ENCODE measurements at places on chromosomes 3 and 15.

- DNase-seq = no peak
Measured at GRCh38 chr3:111872979-111873378, 13.9 kb downstream of the PHLDB2 start.

- DNase-seq = no peak
Measured at GRCh38 chr3:9280451-9281219, 31.2 kb upstream of the SRGAP3 start.

DNA sequence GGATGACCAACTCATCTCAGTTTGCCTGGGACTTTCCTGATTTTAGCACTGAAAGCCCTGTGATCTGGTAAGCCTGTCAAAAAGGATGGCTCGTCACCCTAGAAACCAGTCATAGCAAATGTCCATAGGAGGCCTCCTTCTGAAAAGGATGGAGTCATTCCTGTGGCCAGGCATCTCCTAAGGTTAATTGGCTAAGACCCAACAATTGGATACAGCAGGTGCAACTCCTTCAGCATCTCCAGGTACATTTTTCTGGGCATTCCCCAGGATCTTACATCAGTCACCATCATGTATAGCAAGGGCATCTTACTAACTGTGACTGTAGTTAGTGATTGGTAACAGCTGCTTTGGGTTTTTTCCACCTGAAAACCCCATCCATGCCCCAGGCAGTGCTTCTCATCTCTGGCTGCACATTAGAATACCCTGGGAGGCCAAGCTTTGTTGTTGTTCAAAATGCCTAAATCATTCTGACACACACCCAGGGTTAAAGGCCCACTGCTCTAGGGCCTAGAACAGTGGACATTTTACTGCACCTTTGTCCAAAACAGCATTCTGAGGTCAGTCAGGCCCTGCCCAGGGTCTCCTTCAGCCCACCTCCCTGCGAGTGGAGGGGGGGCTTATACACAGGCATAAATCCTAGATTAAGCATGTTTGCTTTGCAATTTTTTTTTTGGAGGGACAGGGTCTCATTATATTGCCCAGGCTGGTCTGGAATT lies 28.3 kb upstream of the GALNT15 start:
- no peak for DNase-seq

- no peak for DNase-seq
Measured at GRCh38 chr3:66819993-66820501, 178.1 kb upstream of the KBTBD8 start.

- no peak for DNase-seq
Measured at GRCh38 chr3:150597646-150598045, 5.5 kb upstream of the SELENOT start.

GRCh38 chr15:78065284-78065872 lies 12.1 kb downstream of the TBC1D2B start:
- DNase-seq = peak; percentile 98

GRCh38 chr3:170502297-170502696 lies 83.6 kb downstream of the SLC7A14 start:
- DNase-seq = peak; percentile 75

GRCh38 chr15:79003896-79004295 lies 59.0 kb upstream of the CTSH start:
- DNase-seq = no peak

GRCh38 chr3:12856626-12857025 lies 15.3 kb upstream of the RPL32 start:
- DNase-seq = no peak

- no peak for DNase-seq
Measured at GRCh38 chr3:117761703-117762620, 1052.4 kb downstream of the TUSC7 start.

DNA sequence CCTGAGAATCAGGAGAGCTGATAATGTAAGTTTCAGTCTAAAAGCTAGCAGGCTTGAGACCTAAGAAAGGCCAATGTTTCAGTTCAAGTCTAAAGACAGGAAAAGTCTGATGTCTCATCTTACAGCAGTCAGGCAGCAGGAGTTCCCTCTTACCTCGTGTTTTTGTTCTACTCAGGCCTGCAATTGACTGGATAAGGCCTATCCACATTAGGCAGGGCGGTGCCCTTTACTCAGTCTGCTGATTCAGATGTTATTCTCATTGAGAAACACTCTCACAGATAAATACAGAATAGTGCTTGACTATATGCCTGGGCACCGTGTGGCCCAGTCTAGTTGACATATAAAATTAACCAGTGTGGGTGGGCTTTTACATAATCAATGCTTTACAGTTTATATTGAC lies 122.4 kb downstream of the NR1D2 start:
- DNase-seq = peak; percentile 19

DNA sequence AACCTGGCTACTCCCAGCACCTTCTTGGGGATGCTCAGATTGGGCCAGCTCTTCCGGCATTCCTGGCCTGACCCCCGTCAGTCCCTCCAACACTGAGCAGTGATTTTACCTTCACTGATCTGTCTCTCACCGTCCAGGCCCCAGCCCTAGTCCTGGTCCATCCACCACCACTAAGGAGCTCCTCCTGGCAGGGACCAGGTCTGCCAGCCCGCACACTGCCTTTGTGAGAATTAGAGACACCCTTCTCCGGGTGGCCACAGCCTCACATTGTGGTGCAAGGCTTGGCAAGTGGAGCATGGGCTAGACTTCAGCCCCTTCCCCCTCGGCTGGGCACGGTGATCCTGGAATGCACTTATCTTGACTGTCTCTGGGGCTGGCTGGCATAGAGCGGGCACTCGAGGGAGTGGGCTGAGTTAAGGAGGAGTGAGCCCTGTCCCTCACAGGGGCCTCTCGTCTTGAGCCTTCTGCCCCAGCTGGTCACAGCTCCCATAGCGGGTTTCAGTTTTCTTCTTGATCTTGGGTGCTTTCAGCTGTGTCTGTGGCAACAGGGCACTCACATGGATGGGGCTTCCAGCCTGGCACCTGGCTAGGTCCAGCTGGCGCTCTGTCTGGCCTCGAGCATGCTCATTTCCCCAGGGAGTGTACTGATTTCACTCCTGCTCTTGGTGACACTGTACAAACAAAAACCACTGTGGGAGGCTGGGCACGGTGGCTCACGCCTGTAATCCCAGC lies 53.9 kb downstream of the LINGO1 start:
- DNase-seq = no peak

GRCh38 chr3:128851601-128852000 lies 27.8 kb upstream of the ACAD9 start:
- DNase-seq = no peak

- DNase-seq = peak; percentile 94
Measured at GRCh38 chr15:41660235-41661077, at the start of gene MGA. Gene MGA (plus strand): TSS chr15:41660405.

- no peak for DNase-seq
Measured at GRCh38 chr3:15651396-15651795, 49.9 kb downstream of the BTD start.

DNA sequence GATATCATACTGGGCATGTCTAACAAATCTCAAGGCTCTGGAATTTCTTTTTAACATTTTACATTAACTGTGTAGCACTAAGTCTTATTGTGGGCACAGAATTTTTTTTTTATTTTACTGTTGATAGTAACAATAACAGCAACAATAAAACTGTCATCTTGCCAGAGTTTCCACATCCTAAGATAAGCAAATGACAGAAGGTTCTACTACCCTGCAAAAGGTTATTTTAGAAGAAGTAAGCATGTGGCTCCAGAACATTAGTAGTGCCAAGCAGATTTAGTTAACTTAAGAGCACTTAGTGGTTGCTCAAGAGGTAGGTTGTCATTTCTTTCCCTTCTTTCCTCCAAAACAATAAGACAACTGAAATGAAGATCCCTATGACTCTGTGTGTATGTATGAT lies 743.0 kb upstream of the CBLB start:
- DNase-seq = no peak

- DNase-seq = no peak
Measured at GRCh38 chr3:134367869-134368750, 6.1 kb downstream of the AMOTL2 start.

DNA sequence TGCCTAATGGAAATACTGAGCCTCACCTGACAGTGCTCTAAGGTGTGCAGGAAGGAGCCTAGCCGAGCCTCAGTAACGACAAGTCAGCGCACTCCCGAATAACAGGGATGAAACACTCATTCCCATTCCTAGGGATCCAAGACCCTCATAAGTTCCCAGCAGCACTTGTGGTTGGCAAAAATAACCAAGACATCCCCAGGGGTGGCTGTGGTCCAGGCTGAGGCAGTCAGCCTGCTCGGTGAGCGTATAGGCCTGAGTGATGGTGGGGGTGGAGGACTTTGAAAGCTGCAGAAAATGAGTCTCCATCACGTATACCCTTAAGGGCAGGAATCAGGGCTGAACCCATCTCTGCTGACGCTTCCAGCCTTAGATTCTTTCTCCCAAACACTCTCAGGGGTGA lies 120.1 kb downstream of the SMAD6 start:
- DNase-seq = no peak

GRCh38 chr15:69337138-69337537 lies 38.4 kb downstream of the PAQR5 start:
- DNase-seq = peak; percentile 55

DNA sequence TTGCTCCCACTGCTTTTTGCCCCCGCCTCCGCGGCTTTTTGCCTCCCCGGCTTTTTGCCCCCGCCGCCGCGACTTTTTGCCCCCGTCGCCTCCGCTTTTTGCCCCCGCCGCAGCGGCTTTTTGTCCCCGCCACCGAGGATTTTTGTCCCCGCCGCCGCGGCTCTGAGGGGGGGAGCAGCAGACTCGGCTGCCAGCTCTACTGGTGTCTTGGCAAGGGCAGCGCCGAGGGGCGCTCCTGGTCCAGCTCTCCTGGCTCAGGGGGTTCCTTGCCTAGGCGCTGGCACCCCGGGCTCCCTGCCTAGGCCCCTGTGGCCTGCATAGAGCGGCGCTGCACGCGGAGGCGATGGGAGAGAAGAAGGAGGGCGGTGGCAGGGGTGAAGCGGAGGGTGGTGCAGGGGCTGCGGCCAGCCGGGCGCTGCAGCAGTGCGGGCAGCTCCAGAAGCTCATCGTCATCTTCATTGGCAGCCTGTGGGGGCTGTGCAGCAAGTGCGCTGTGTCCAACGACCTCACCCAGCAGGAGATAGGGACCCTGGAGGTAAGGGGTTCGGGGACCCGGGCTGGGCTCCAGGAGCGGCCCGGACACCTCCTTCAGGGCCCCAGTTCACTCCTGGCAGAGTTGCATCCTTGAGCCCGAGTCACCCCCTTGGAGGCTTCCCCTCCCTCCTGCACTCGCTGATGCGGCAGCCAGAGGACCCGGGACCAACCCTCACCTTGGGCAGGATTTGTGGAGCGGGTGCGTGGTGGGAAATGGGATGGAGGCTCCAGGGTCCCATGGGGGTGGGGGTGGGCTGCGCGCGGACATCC lies 642.4 kb downstream of the GOLGA6L6 start:
- DNase-seq = no peak

Data from adipocyte (in vitro differentiated cells).